ENCODE measurements at places on chromosomes 5 and 9. TPM values are rescaled to one million over a fixed set of nuclear protein-coding genes. Genes with fewer than 3 reads are reported as not detected.

The ACOT12 gene
- not detected for total RNA-seq

The BARHL1 gene
- total RNA-seq, result not detected

- no peaks in the 10 kb centered on the region for H3K36me3 ChIP-seq
- H3K27me3 ChIP-seq, result no peaks in the 10 kb centered on the region
- H3K4me3 ChIP-seq, result no peak overlapping the region
- no peak overlapping the region for H3K27ac ChIP-seq
- peaks cover 30% of the 10 kb centered on the region for H3K4me1 ChIP-seq
These were observed 110.6 kb downstream of the GADD45G start for GRCh38 chr9:89715318-89715858.

DNA sequence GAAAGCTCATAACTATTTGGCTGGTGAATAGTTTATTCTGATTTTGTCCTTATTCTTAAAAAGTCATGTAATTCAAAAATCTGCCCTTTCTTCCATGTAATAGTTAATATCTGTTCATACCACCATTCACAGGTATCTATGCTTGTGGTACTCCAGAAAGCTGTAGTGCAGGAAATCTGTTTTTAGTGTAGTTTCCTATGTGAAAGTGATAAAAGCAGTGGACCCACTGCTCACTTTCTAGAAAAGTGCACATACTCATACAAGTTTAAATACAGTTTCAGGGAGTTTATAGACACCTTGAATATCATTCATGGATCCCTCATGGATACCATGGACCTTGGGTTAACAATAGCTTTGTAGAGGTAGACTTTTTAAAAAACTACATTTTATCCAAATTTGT lies 20.2 kb downstream of the PBX3 start:
- DNase-seq, result no peak
- H3K4me1 ChIP-seq, result no peaks in the 10 kb centered on the region
- H3K4me3 ChIP-seq, result no peak overlapping the region
- H3K27me3 ChIP-seq, result no peaks in the 10 kb centered on the region
- no peaks in the 10 kb centered on the region for H3K36me3 ChIP-seq
- no peak overlapping the region for H3K27ac ChIP-seq

- H3K4me1 ChIP-seq, result peaks cover 87% of the 10 kb centered on the region
- H3K27ac ChIP-seq, result peak overlapping the region; percentile 5
- no peak overlapping the region for H3K4me3 ChIP-seq
- H3K27me3 ChIP-seq, result no peaks in the 10 kb centered on the region
These were observed 3.4 kb downstream of the KLHL9 start for GRCh38 chr9:21331676-21332402.

GRCh38 chr5:52870448-52870847 lies 82.7 kb downstream of the ITGA1 start:
- H3K4me1 ChIP-seq, result no peaks in the 10 kb centered on the region
- H3K27ac ChIP-seq, result no peak overlapping the region
- H3K27me3 ChIP-seq, result no peaks in the 10 kb centered on the region
- no peak overlapping the region for H3K4me3 ChIP-seq

- peaks cover 5% of the 10 kb centered on the region for H3K4me1 ChIP-seq
- peaks cover 12% of the 10 kb centered on the region for H3K27me3 ChIP-seq
- no peaks in the 10 kb centered on the region for H3K36me3 ChIP-seq
- H3K27ac ChIP-seq, result no peak overlapping the region
- DNase-seq, result peak; percentile 22
These were observed 1638.5 kb upstream of the C9orf72 start for GRCh38 chr9:29211580-29212396.

- no peak overlapping the region for H3K4me3 ChIP-seq
- no peak for DNase-seq
- no peak overlapping the region for H3K27ac ChIP-seq
- no peaks in the 10 kb centered on the region for H3K36me3 ChIP-seq
These were observed 128.9 kb upstream of the DMRT1 start for GRCh38 chr9:712643-713042.

GRCh38 chr5:150408231-150408943 lies 4.3 kb downstream of the CD74 start:
- no peak for DNase-seq
- H3K4me1 ChIP-seq, result peaks cover 44% of the 10 kb centered on the region
- peaks cover 37% of the 10 kb centered on the region for H3K36me3 ChIP-seq
- H3K27me3 ChIP-seq, result no peaks in the 10 kb centered on the region

Data from CD4-positive, alpha-beta memory T cell (primary cell).